ENCODE measurements at places on chromosomes 3 and 15. TPM values are rescaled to one million over a fixed set of nuclear protein-coding genes. Genes with fewer than 3 reads are reported as not detected.
A peak's percentile ranks its signal among the peaks of the same experiment; 100 is the strongest.

Gene MNS1
- 0.41 TPM for total RNA-seq

- no peak for DNase-seq
Measured at GRCh38 chr3:116340680-116341216, 104.5 kb downstream of the LSAMP start.

Gene IGSF11
- total RNA-seq: 0.09 TPM

Gene UQCC5
- 12.7 TPM for total RNA-seq

DNA sequence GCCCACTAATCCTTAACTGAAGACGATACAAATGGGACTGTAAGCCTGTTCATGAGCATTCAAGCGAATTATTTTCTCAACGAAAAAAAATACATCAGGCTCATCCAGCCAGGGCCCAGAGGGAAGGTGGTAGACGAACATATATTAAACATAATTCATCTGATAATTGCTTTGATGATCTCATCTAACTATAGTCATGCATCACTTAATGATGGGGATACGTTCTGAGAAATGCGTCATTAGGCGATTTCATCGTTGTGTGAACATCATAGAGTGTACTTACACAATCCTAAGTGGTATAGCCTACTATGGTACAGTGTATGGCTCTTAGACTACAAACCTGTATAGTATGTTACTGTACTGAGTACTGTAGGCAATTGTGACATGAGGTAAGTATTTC lies 10.0 kb upstream of the SPINK8 start:
- no peak for DNase-seq

Gene PRICKLE2
- not detected for total RNA-seq

- no peak for DNase-seq
Measured at GRCh38 chr3:43081796-43082195, 24.1 kb downstream of the POMGNT2 start.

Gene NPAP1
- not detected for total RNA-seq

- DNase-seq: peak; percentile 76
Measured at GRCh38 chr3:39260957-39261356, 18.9 kb downstream of the CX3CR1 start.

DNA sequence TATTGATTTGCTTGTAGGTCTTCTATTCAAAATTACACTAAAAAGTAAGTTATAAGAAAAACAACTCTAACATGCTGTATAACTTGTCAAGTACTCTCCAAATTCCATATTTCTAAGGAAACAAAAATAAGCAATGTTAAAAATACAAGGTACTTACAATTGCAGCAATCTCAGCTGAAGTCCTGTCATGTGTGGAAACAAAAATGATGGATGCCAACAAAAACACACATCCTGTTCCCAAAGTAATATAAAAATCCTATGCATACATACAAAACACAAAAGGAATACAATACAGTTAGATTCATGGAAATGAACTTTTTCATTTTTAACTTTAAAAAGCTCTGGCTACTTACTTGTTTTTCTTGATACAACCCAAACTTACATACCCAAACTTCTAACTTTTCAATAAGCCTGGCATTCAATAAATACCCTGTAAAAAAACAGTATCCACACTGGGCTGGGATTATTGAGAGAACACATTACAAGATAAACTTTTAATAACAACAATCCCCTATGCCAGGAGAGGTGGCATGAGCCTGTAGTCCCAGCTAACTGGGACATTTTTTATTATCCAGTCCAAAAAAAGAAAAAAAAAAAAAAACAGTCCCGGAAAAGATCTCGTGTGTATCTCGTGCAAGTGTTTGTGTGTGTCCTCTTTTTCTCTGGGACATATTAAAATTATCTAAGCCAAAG lies 14.7 kb downstream of the CMTM6 start:
- no peak for DNase-seq

DNA sequence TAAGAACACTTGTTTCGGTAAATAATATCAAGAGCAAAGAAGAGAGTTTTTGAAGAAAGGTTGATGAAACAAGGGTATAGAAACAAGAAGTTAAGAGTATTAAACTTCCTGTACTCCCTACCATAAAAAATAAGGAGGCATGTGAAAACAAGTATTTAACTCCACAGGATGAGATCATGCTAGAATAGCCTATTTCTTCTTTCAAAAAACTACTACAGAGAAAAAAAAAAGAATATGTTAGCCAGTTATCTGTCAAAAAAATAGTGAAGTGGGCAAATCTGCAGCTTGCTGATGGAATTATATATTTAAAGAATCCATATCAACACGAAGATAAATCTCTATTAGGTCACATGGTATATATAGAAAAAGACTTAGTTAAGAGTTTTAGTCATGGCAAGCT lies 33.4 kb downstream of the SETD2 start:
- no peak for DNase-seq

DNA sequence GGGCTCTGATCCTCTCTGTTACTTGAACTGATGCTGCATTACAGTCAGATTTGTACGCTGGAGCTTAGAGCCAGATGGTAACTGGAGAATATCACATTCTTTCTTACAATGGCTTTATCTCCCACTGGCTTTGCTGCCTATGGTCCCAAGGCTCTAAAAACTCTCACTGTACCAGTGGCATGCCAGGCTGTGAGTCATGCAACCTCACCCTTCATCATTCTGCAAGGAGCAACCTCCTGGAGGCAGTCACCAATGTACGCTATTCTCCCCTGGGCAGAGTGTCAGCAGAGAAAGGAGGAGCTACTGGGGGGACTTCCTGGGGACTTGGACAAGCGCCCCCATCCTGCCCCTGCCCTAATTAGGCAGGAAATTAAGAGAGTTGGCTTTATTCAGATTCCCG lies 97.9 kb upstream of the EIF1B start:
- DNase-seq: no peak

DNA sequence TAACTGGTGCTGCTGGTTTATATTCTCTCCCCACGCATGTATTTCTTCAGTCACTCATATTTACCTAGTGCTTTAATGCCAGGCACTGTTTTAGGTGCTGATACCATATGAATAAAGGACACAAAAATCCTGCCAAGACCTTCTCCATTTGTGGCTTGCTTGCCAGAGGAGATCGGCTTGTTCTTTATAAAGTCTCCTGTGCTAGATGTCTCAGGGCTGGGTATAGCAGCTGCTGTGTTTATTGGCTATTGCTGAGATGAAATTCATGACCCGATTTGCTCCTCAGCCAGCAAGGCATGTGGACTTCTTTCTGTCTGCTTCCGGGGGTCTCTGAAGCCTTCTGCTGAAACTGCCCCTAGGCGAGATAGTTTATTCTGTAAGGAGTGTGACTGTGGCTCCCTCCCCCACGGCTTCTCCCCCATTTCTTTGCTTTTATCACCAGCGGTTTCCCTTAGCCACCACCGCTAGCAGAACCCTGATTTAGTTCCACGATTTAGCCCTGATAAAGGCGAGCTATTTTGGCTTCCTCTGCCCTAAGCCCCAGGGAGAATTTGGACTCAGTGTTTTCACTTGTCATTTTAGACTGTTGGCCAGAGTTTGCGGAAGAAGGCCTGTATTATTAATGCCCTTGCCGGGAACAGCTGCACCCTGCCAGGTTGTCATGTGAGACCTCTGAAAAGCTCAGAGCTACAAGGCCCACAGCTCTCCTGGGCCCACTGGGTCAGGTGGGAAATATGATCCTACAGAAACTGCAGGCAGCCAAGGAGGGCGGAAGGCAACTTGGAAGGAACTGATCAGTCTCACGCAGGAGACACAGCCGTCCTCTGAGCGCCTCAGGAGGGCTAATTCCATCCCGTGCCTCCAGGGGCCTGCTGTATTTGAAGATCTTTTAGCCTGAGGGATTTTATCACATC lies 46.8 kb downstream of the ST6GAL1 start:
- no peak for DNase-seq

Gene IL20RB
- total RNA-seq: 1.1 TPM

- DNase-seq: no peak
Measured at GRCh38 chr3:7637694-7638093, 776.8 kb downstream of the GRM7 start.

Gene CCR9
- not detected for total RNA-seq

Gene COLQ
- 1.3 TPM for total RNA-seq

DNA sequence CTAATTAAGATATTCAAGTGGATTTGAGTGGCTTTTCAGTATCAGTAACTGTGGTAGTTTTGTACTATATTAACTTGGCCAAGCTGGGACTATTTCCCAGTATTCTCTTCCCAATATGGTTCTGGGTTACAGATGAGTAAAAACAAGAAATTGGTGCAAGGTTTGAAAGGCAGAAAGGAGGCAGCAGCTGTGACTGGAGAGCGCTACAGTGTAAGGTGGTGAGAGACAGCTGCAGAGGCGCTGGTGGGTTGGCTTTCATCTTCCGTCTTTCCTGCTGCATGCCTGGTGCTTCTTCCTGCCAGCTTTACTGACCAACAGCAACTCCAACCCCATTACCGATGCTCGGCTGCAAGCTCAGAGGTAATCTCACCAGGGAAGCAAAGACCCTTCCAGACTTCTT lies 9.8 kb downstream of the DPH3 start:
- peak; percentile 17 for DNase-seq

GRCh38 chr15:43958861-43959330 lies 132.1 kb downstream of the WDR76 start:
- no peak for DNase-seq
